ENCODE measurements at places on chromosomes 11 and 22.

- no peaks in the 10 kb centered on the region for H3K27me3 ChIP-seq
- no peak overlapping the region for H3K4me3 ChIP-seq
- no peaks in the 10 kb centered on the region for H3K36me3 ChIP-seq
- no peak for DNase-seq
- H3K4me1 ChIP-seq = no peaks in the 10 kb centered on the region
Measured at GRCh38 chr22:26359156-26359555, 69.9 kb upstream of the ASPHD2 start.

DNA sequence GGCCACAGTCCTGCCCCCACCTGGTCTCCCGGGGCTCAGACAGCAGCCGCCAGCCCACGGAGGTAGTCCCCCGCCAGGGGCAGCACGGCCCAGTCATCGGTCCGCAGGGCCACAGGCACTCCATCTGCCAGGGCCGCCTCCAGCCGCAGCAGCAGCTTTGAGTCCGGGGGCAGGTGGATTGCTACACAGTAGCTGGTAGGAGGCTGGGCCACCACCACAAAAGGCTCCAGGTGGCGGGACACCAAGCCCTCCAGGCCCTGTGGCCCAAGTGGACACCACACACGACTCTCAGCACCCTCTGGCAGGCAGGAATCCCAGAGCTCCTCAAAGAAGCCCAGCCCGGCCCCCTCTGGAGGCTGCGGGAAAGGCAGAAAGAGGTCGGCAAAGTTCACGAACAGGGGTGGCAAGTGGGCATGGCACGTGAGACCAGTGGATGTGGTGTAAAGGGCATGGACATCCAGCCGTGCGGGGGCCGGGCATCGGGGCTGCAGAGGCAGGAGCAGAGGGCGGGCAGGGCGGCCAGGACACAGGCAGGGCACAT is 2.9 kb downstream of the AP5B1 start:
- no peak overlapping the region for H3K27ac ChIP-seq
- H3K4me3 ChIP-seq = no peak overlapping the region

GRCh38 chr11:12606597-12606996 is 67.6 kb upstream of the TEAD1 start:
- no peak overlapping the region for H3K4me3 ChIP-seq
- H3K27ac ChIP-seq = no peak overlapping the region
- H3K4me1 ChIP-seq = no peaks in the 10 kb centered on the region
- H3K36me3 ChIP-seq = no peaks in the 10 kb centered on the region

DNA sequence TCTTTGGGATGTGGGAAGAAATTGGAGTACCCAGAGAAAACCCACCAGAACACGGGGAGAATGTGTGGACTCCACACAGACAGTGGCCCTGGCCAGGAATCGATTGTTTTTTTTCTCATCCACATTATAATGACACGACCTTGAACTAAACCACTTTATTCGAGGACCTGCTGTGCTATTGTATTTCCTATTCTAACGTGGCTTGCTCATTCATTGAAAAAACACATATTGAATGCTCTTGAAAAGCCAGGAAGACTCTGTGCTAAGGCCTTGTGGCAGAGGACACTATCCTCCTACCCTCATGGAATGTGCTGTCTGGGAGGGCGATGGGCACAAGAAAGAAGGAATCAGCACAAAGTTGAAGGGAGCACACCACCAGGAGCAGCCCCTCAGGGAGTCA is 9.1 kb upstream of the SREBF2 start:
- no peaks in the 10 kb centered on the region for H3K4me1 ChIP-seq
- H3K4me3 ChIP-seq = no peak overlapping the region
- DNase-seq = no peak
- no peak overlapping the region for H3K27ac ChIP-seq

GRCh38 chr22:27154717-27155116 is 497.3 kb downstream of the MIAT start:
- DNase-seq = no peak
- H3K27me3 ChIP-seq = peaks cover 2% of the 10 kb centered on the region
- no peak overlapping the region for H3K27ac ChIP-seq
- H3K4me3 ChIP-seq = no peak overlapping the region
- no peaks in the 10 kb centered on the region for H3K36me3 ChIP-seq

- no peaks in the 10 kb centered on the region for H3K36me3 ChIP-seq
- no peak for DNase-seq
- no peak overlapping the region for H3K27ac ChIP-seq
- H3K4me3 ChIP-seq = no peak overlapping the region
Measured at GRCh38 chr11:122344215-122344614, 228.2 kb upstream of the BLID start.

DNA sequence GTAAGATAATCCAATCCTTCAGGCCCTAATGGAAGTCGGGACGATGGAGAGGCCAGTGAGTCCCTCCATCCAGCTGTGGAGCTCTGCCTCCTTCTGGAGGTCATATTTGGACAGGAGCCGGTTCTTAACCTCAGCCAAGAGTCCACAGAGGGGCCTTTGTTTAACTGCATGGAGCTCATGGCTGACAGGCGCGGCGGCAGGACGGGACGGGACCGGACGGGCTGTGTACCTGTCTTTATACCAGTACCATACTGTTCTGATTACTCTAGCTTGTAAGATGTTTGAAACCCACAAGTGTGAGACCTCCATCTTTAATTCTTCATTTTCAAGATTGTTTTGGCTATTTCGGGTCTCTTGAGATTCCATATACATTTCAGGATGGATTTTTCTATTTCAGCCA is 20.2 kb upstream of the SPATA19 start:
- no peaks in the 10 kb centered on the region for H3K27me3 ChIP-seq
- no peak for DNase-seq
- H3K4me3 ChIP-seq = no peak overlapping the region
- no peaks in the 10 kb centered on the region for H3K4me1 ChIP-seq

GRCh38 chr11:10181811-10182210 is 112.2 kb downstream of the SBF2 start:
- H3K27ac ChIP-seq = no peak overlapping the region
- no peak for DNase-seq
- no peaks in the 10 kb centered on the region for H3K4me1 ChIP-seq
- H3K36me3 ChIP-seq = no peaks in the 10 kb centered on the region
- no peak overlapping the region for H3K4me3 ChIP-seq
- H3K27me3 ChIP-seq = no peaks in the 10 kb centered on the region

- H3K4me3 ChIP-seq = no peak overlapping the region
- H3K36me3 ChIP-seq = no peaks in the 10 kb centered on the region
- no peak for DNase-seq
- H3K4me1 ChIP-seq = no peaks in the 10 kb centered on the region
Measured at GRCh38 chr22:34866495-34867131, 199.3 kb upstream of the ISX start.

DNA sequence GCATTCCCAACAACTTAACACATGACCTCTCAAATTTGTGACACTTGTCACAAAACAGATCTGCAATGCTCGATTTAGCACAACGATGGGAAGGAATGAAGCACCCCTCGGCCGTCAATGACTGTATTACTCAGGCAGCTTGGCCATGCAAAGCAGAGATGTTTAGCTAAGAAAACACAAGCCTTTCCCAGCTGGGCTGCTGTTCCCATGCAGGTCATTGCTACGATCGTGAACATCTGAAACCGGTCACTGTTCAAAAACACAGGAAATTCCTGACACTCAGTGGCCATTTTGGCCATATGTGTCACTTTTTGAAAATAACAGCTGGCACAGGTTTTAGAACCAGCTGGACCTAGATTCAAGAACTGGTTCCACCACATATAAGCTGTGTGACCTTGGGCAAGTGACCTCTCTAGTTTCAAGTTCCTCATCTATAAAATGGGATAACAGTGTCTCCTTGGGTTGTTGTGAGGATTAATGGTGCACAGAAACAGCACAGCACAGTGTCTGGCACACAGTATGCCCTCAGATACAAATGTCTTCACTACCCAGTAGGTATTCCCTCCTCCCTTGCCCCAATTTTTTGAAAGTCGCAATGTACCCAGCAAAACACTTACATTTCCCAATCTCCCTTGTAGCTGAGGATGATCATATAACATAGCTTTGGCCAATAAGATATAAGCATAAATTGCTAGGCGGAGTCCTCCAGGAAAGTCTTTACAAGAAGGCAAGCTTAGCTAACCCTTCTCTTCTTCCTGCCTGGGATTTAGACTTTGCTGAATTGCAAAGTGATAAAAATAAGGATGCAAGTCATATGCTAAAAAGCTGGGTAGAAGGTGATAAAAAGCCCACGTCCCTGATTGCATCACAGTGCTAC is 93.1 kb downstream of the C11orf58 start:
- no peaks in the 10 kb centered on the region for H3K27me3 ChIP-seq
- no peak for DNase-seq
- no peak overlapping the region for H3K27ac ChIP-seq
- H3K36me3 ChIP-seq = no peaks in the 10 kb centered on the region
- no peak overlapping the region for H3K4me3 ChIP-seq
- H3K4me1 ChIP-seq = no peaks in the 10 kb centered on the region

GRCh38 chr11:15907806-15908205 is 448.5 kb downstream of the SOX6 start:
- H3K27ac ChIP-seq = no peak overlapping the region
- no peaks in the 10 kb centered on the region for H3K27me3 ChIP-seq
- H3K36me3 ChIP-seq = no peaks in the 10 kb centered on the region
- DNase-seq = no peak

DNA sequence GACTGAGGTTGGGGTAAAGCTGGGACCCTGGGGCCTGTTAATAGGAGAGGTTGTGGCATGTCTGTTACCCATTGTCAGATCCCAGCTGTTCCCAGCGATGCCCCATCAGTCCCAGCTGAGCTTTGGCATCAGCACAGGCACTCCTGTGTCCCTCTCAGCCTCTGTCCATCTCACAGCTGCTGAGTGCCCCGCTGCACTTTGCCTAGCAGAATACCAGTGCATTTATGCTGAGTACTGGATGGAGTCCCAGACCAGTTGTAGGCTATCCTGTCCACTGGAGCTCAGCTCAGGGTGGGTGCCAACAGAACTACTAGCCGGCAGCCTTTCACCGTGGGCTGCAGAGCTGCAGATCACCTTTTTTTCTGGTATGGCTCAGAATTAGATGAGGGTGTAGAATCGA is 9.9 kb downstream of the FXYD6 start:
- no peak for DNase-seq
- H3K36me3 ChIP-seq = no peaks in the 10 kb centered on the region
- H3K27me3 ChIP-seq = no peaks in the 10 kb centered on the region
- no peak overlapping the region for H3K4me3 ChIP-seq
- H3K27ac ChIP-seq = no peak overlapping the region

DNA sequence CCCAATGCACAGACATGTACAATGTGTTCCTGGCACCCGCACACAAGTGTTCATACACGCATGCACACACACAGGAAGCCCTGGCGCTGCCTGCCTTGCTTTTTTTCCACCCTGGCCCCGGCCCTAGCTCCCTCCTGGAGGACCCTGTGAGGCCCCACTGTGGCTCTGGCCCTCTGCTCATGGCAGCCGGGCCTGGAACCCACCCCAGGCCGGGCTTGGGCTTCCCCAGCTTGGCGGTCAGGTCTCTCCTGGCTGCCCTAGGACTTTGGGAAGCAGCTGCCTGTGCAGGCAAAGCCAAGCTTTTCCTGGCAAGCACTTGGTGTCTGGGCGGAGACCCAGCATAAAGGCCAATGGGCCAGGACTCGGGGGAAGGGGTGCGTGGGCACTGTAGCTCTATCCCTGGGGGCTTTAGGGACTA is 30.5 kb downstream of the CD82 start:
- H3K4me1 ChIP-seq = no peaks in the 10 kb centered on the region
- H3K36me3 ChIP-seq = no peaks in the 10 kb centered on the region
- no peak overlapping the region for H3K4me3 ChIP-seq
- H3K27ac ChIP-seq = peak overlapping the region; percentile 87

DNA sequence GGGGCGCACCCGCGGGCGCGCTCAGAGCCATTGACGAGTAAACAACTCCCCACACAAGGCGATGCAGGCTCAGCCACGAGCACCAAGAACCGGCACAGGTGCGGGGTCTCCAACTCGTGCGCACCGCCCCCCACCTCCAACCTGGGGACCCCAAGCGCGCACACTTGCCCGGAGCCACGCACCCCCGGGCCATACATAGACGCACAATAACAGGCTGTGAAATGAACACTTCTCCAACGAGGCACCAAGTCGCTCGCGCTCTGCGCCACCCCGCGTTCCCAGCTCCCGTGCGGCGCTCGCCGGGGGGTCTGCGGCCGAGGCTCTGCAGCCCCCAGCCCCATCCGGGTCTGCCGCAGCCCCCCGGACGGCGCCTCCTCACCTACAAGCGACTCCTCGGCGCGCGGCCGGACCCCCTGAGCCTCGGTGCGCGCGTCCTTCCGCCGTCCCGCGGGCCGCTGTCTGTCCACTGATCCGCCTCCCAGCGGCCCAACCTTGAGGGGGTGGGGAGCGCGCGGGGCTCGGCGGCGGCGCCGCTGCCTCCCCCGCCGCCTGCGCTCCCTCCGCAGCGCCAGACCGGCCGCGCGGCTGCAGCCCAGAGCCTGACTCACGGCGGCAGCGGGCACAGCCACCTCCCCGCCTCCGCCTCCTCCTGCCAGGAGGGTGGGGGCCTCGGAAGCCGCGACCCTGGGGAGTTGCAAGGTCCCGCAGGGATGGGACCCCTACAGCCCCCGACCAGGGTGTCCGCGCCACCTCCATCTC is 1.6 kb downstream of the IFITM10 start:
- H3K36me3 ChIP-seq = no peaks in the 10 kb centered on the region
- no peaks in the 10 kb centered on the region for H3K27me3 ChIP-seq
- DNase-seq = peak; percentile 87
- peak overlapping the region; percentile 56 for H3K4me3 ChIP-seq
- no peaks in the 10 kb centered on the region for H3K4me1 ChIP-seq

DNA sequence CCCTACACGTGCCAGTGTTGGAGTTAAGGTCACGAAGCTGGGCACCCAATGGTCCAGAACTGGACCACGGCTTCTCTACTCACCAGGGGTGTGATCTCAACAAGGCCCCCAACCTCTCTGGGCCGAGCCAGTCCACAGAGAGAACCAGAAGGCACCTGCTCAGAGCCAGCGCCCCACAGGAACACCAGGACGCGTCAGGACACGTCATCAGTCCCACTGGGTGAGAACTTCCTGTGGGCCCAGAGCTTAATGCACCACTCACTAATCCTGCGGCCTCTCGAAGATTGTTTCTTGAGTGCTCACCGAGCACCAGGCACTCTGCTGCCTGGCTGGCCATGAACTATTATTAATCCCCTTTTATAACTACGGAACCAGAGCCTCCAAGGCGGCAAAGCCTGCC is 10.1 kb downstream of the PHF21B start:
- no peak overlapping the region for H3K27ac ChIP-seq
- no peak for DNase-seq
- no peaks in the 10 kb centered on the region for H3K4me1 ChIP-seq
- H3K4me3 ChIP-seq = no peak overlapping the region
- H3K27me3 ChIP-seq = no peaks in the 10 kb centered on the region

- no peaks in the 10 kb centered on the region for H3K36me3 ChIP-seq
- H3K27ac ChIP-seq = no peak overlapping the region
- no peak for DNase-seq
- H3K4me1 ChIP-seq = no peaks in the 10 kb centered on the region
Measured at GRCh38 chr11:127919206-127920000, 668.0 kb downstream of the ETS1 start.

DNA sequence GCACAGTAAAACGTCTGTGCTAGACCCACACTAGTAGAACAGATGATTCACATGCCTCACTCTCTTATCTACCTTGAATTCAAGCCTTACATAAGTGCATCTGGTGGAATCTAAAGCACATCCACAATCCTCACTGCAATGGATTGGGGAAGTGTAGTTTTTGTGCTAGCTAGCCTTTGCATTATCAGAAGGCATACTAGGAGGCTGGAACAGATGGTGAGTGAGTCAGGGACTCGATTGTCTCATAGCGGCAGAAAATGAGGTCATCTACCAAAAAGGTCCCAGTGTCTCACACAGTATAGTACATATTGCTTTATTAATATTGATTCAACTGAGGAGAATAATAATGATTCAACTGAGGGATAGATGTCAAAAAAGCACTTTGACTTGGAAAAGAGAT is 9.3 kb downstream of the MSANTD4 start:
- no peak overlapping the region for H3K4me3 ChIP-seq
- H3K27ac ChIP-seq = no peak overlapping the region
- peaks cover 2% of the 10 kb centered on the region for H3K4me1 ChIP-seq
- H3K27me3 ChIP-seq = no peaks in the 10 kb centered on the region
- no peak for DNase-seq
